ENCODE measurements at places on chromosomes 6 and 20. TPM values are rescaled to one million over a fixed set of nuclear protein-coding genes. Genes with fewer than 3 reads are reported as not detected.

Gene BPIFA1
- not detected for total RNA-seq

Gene CTAGE9
- not detected for total RNA-seq

Gene SPACA1
- not detected for total RNA-seq

Gene RAE1
- total RNA-seq = 51.1 TPM

Gene ZBTB46
- total RNA-seq = 3.1 TPM

Gene FERMT1
- 0.56 TPM for total RNA-seq

Gene PRICKLE4
- not detected for total RNA-seq

Gene ERVFRD-1
- total RNA-seq = not detected

Gene ARMC2
- total RNA-seq = 0.33 TPM

Gene TRIM10
- not detected for total RNA-seq

Gene PRDM13
- total RNA-seq = not detected

Gene KCNG1
- total RNA-seq = 11.3 TPM

DNA sequence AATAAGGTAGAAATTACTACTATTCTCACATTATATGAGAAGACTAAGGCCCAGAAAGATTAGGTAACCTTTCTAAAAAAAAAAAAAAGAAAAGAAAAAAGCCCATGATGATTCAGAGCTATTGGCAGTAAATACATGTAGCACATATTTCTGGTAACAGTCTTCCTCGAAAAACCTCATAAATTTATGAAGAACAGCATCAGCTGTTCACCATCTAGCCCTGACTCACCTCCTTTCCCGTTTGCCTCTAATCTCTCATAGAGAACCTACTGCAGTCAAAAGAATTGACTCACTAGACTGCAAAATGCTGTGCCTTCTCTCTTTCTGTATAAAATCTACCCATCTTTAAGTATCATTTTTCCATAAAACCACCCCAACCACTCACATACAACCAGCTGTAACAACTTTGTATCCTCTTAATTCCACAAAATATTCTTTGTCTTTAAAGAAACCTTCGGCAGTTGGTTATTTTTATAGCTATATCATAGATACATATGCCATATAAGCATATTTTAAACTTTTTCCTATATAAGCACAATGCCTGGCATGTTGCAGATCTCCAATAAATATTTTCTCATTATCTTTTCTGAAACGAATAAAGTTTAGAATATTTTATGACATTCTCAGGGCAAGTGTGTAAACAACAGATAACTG lies 152.7 kb upstream of the ENPP5 start:
- DNase-seq = peak; percentile 53

- DNase-seq = peak; percentile 62
Measured at GRCh38 chr6:42075159-42075838, 25.0 kb downstream of the TAF8 start.

GRCh38 chr20:24695529-24696225 lies 226.2 kb downstream of the SYNDIG1 start:
- no peak for DNase-seq

GRCh38 chr20:17928633-17929311 lies 39.8 kb downstream of the SNX5 start:
- no peak for DNase-seq

GRCh38 chr20:5668529-5668868 lies 81.7 kb upstream of the SHLD1 start:
- DNase-seq = no peak

DNA sequence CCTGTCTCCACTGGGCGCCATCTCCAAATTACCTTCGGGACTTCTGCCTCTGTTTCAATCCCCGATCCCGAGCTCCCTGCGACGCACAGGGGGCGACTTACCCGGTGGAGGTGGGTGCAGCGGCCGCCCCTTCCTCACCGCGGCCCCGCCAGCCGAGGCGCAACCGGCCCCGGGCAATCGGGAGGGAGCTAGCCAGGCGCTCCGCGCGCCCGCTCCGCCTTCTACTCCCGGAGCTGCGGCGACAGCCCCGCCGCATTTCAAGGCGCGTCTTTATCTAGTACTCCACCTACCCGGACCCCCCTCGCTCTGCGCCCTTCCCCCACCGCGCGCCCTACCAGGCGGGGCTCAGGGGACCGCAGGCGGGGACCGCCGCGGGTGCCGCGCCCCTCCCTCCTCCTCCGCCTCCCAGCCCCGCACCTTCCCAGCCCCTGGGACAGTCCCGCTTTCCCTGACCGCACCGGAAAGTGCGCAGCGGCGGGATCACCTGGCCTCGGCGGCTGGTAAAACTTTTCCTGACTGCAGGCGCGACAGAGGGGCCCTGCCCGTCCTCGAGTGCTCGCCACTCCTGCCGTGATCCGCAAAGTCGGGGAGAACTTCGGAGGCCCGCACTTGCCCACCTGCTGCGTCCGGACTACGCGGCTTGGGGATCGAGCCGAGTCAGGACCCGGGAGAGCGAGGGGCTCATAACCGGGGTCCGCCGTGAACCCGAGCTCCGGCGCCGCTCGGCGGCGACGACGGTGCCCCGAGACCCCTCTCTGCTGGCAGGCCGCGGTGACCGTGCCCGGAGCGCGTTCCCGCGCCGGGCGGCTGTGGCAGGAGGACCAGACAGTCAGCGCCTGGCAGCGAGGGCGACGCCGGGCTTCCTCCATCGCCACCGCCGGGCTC lies 8.0 kb upstream of the NKX2-2 start:
- no peak for DNase-seq

- no peak for DNase-seq
Measured at GRCh38 chr6:126788861-126789365, 329.6 kb upstream of the RSPO3 start.

DNA sequence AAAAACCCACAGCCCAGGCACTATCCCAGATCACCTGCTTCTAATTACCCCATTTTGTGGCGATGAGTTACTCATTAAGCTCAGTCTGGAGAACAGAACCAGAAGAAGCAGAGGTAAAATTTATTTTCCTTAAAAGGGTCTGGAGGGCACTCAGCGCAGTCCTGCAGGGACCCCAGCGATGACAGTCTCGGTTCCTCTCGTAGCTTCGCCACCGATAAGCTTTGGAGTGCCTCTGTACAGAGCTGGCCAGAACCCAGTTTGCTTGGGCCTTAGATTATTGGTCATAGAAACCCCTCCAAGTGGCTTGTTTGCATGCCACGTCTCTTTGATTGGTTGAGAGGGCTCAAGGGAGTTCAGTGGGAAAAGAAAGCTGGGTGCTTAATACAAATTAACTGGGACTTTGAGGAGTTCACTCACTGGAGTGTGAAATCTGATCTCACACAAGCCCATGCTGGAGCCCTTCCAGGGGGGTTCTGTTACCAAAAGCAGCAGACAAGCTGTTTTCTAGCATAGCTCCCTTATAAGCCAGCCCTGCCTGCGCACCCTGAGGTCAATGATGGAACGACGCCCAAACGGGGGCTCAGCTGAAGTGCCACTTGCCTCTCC lies 158.5 kb upstream of the ARID1B start:
- DNase-seq = no peak

DNA sequence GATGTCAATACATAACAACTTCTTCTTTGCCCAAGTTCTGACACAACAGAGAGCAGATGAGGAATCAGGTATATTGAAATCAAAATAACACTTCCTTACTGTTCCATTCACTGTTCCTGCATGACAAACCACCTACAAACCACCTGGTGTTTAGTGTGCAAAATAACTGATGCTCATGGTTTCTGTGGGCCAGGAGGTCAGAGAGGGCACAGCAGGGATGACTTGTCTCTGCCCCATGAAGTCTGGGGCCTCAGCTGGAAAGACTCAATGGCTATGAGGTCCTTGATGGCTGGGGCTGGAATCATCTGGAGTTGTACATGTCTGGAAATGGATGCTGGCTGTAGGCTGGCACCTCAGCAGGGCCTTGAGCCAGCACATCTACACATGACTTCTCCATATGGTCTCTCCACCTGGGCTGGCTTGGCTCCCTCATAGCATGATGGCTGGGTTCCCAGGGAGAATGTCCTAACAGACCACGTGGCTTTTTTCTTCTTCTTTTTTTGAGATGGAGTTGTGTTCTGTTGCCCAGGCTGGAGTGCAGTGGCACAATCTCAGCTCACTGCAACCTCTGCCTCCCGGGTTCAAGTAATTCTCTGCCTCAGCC lies 7.4 kb upstream of the COX4I2 start:
- DNase-seq = no peak

DNA sequence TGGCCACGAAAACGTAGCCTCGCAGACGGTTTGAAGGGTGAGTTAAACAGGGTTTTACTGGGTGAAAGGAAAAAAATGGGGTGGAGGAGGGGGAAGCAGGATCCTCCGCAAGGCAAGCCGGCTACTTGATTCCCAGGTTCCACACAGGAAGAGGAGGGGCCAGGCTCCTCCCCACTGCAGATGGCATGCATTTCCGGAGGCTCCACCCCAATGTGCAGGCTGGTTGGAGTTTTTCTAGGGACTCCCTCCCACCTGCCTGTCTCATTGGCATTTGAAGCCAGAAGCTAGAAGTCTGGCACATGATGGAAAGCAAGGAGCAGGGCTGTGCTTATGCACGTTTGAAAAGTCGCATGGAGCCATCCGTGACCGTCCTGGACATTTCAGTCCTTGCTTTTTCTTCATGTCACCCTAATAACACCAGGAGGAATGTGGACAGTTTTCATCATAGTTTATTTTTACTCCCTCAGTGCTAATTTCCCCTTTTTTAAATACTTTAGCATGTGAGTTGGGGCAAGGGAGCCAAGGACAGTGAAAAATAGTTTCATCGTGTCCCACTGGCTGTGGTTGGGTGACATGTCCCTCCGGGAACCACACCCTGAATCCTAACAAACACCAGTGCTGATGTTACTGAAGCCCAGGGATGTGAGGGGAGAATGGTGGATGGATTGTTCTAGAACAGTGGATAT lies 100.1 kb upstream of the INSM1 start:
- DNase-seq = no peak

DNA sequence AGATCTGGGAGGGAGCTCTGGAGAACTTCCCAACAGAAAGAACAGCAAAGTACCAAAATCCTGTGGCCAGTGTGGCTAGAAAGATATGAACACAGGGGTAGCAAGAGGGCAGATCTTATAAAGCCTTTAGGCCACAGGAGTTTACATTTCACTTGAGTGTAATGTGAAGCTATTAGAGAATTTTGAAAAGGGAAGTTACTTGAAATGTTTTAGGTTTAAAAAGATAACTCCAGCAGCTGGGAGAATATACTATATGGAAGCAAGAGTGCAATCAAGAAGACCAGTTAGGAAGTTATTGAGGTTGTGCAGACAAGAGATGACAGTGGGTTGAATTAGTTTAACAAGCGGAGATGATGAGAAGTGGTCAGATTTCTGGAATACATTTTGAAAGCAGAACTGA lies 7.9 kb downstream of the SUPT3H start:
- peak; percentile 16 for DNase-seq

DNA sequence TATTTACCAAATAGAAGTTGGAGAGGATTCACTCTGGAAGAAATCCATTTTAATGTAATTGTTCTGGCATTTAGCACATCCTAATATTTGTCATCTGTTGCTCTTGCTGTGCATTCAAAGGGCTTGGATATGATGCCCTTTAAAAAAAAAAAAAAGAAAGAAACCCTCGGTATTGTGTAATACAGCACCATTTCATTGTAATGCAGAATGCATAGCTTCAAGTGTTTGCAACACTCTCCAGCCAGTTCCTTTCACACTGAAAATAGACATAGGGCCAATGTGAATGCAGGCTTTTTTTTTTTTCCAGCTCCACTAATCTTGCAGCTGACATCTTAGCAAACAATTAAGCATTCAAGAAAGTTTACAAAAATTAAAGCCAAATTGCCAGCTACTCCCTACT lies 197.4 kb upstream of the POU3F2 start:
- DNase-seq = no peak

DNA sequence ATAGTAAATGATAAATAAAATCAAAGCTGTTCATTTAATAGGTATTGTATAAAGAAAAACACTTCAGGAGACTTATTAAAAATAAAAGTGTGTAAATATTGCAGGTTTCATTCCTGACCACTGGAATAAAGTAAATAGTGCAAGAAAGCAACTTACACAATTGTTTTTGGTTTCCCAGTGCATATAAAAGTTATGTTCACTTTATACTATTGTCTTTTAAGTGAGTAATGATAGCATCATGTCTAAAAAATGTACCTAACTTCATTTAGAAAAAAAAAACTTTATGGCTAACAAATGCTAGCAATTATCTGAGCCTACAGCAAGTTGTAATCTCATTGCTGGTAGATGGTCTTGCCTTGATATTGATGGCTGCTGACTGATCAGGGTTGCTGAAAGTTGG lies 726.6 kb upstream of the POU3F2 start:
- no peak for DNase-seq

- DNase-seq = no peak
Measured at GRCh38 chr6:5732496-5732895, 274.2 kb downstream of the NRN1 start.

DNA sequence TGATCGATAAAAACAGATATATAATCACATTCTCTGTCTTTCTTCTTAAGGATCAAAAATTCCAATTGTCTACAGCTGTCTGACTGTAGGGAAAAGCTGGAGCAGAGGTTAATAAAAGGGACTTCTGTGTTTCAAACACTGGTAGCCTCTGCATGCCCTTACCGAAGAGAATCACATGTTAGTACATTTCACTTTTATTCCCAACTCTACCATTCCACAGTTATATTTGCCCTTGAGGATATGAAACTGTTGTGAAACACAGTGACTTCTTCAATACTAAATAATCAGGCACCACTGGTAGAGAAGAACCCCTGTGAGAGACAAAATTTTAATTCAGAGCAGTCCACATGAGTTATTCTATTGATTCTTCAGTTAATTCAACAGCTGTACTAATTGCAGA lies 1187.3 kb upstream of the CITED2 start:
- DNase-seq = no peak

DNA sequence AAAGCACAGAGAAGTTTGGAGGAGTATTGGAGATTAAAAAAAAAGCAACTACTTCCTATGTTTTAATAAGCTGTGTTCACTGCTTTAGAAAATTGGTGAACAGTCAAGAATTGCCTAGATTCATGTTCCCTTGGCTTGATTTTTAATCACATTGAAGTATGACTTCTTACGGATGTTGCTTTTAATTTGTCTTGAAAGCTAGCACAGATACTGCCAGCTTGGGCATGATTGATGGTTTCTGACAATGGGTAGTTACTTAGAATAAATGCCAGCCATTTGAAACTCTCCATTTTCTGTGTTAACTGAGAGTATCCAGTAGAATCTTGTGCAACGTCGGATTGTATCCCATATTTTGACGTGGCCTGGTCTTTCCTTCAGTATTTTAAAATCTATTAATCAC lies 178.0 kb downstream of the DTNBP1 start:
- no peak for DNase-seq

- DNase-seq = no peak
Measured at GRCh38 chr6:31120151-31120915, at the start of gene CDSN. Gene CDSN, minus strand, starts transcription at chr6:31120446. Its CDS starts 27 bp downstream, at chr6:31120419.

- DNase-seq = no peak
Measured at GRCh38 chr6:134375220-134375580, 57.3 kb upstream of the SGK1 start.

- no peak for DNase-seq
Measured at GRCh38 chr6:144341831-144342527, 56.8 kb downstream of the UTRN start.

- DNase-seq = no peak
Measured at GRCh38 chr6:156423075-156423474, 354.1 kb upstream of the ARID1B start.
